ENCODE measurements at places on chromosomes 5 and 9.

GRCh38 chr9:89444274-89444673 lies 53.6 kb downstream of the SEMA4D start:
- DNase-seq = peak; percentile 84

- peak; percentile 90 for DNase-seq
Measured at GRCh38 chr5:139847790-139848507, 52.3 kb downstream of the PSD2 start.

- DNase-seq = no peak
Measured at GRCh38 chr9:126117631-126118030, 209.0 kb upstream of the MVB12B start.

DNA sequence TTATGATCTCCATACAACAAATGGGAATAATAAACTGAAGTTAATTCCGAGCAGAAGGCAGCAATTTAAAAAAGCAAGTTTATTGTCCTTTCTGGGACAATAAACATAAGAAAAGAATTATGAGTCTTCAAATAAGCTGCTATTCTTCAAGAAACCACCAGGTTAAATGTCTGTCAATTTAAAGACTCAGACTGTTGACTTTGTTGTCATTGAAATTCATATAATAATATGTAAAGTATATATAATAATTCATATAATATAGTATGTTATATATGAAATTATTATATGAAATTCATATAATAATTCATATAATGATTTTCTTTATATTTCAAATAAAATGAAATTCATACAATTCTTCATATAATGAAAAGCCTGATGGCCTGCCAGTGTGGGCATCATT lies 497.5 kb upstream of the RGMB start:
- no peak for DNase-seq

DNA sequence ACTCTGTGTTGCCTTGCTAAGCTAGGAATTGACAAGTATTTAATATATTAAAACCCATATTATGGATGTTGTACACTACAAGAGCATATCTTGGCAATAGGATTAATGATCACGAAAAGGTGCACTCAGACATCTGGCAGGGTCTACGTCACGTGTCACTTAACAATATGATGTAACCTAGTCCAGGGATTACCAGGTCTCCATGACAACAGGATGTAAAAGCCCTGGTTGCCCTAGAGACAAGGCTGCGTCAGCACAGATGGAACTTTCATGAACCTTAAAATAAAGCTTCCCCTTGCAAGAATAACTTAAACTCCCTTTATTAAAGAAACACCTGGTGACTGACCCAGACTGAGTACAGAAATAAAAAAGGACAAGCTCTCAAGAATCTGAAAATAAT lies 717.8 kb downstream of the CDH18 start:
- no peak for DNase-seq

GRCh38 chr9:136614372-136614922 lies 48.3 kb upstream of the EGFL7 start:
- no peak for DNase-seq

DNA sequence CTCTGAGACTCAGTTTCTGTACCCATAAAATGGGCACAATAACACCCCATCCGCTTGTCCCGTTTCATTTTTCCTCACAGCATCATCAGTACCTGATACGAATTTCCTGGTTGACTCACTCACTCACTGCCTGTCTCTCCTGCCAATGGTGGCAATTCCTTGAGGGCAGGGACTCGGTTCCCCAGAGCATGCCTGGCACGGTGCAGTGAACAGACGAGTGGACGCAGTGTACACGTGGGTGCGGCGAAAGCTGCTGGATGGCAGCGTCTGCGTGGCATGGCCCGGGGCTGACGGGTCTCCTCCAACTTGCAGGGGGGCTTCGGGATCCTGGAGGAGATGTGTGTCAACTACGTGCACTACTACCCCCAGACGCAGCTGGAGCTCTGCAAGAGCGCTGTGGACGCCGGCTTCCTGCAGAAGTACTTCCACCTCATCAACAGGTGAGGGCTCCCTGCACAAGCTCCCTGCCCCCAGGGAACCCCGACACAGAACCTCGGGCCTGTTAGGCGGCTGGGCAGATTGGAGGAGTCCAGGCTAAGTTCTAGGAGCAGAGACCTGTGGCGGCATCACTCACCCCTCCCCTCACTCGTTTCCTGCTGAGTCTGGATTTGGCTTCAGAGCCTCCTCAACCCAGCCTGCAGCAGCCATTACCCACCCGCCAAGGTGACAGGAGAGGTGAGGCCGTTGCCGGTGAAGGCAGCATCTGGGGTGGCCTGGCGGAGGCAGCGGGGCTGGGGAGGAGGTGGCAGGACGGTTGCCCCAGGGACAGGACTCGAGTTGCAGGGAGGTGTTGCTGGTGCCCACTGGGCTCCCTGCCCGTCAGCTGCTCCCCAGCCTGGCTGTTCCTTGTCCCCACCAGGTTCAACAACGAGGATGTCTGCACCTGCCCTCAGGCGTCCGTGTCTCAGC lies 20.3 kb downstream of the DBH start:
- peak; percentile 72 for DNase-seq

- no peak for DNase-seq
Measured at GRCh38 chr9:127066060-127066850, 56.2 kb downstream of the ANGPTL2 start.

GRCh38 chr5:60210810-60211209 lies 317.3 kb upstream of the PDE4D start:
- DNase-seq = no peak

DNA sequence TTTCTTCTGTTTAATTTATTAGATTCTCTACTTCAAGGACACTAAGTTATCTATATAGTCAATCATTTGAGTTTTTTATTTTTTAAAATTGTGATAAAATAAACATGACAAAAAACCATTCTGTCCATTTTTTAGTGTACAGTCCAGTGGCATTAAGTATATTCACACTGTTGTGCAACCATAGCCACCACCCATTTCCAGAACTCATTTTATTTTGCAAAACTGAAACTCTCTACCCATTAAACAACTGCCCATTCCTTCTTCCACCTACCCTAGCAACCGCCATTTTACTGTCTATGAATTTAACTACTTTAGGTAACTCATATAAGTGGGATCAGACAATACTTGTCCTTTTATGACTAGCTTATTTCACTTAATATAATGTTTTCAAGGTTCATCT lies 275.6 kb downstream of the SH3GL2 start:
- DNase-seq = no peak

- no peak for DNase-seq
Measured at GRCh38 chr9:69172895-69173294, 1.2 kb upstream of the TJP2 start.

- DNase-seq = peak; percentile 74
Measured at GRCh38 chr9:74770508-74771261, 117.0 kb downstream of the TRPM6 start.

DNA sequence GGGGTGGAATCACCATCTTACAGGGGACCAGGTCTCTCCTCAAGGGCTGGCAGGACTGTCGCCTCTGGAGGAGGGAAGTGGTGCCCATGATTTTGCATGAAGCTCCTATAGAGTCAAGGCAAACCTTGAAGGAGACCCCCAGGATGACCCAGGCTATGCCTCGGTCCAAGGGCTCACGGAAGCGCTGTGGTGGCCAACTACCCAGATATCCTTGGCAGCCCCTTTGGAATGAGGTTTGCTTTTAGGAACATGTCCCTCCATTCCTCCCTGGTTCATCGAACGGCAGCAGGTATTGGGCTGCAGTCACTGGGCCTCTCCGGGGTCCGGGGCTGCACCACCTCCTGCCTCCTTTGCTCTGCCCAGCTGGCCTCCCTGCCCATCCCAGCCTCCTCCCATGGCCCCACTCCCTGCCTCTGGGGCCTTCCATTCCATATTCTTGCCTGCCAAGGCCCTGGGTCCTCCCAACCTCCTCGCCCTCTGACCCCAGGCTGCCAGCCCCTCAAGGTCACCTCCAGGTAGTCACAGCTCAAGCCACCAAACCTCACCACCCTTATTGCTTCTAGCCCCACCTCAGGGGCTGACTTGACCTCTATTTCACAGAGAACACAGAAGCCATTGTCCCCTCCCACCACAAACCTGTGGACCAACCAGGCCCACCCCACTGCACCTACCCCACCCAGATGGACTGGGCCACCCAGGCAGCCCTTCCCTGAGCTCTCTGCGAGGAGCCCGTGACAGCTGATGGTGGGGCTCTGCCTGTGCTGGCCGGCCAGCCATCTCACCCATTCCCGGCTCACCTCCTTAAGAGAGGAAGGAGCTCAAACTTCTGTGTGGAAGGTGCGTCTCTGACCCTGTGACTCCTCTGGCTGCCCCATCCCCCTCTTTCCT lies 3.6 kb upstream of the IL3 start:
- no peak for DNase-seq

- no peak for DNase-seq
Measured at GRCh38 chr9:109956717-109957440, 176.9 kb downstream of the PALM2AKAP2 start.

- no peak for DNase-seq
Measured at GRCh38 chr5:78537821-78538220, 110.8 kb downstream of the LHFPL2 start.

GRCh38 chr5:14790911-14791310 lies 80.7 kb downstream of the ANKH start:
- no peak for DNase-seq

GRCh38 chr9:106922026-106922425 lies 59.1 kb downstream of the ZNF462 start:
- no peak for DNase-seq

DNA sequence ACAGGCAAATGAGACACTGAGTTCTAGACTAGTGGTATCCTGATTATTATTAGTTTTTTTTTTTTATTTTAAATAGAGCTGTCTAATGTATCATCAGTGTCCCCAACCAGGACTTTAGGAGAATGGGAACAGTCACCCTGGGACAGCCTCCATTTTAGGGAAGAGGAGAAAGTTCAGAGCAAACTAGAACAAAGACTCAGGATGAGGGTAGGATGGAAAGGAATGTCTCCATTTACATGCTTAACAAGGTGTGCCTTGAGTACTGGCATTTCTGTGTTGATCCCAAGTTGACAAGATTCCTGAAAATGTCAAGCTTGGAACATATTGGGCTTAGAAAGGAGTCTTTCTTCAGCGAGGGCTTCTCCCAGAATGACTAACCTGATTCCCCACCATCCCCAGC lies 223.5 kb downstream of the ARRDC3 start:
- no peak for DNase-seq

DNA sequence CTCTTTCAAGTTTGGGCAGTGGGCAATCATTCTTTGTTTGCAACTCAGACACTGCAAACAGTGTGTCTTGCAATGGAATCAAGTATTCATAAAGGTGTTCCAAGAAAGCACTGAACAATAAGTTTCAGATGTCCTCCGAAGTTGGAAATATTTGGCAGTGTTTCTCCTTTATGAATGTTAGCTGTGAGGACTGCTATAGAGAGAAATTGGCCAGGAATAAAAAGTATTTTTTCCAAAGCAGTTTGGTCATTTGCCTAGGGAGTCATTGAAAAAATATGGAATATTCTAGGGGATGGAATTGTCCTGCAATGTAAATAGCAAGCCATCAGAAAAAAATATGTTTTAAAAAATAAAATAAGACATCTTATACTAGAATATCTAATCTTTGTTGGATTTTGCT lies 688.6 kb upstream of the SEMA6A start:
- no peak for DNase-seq

DNA sequence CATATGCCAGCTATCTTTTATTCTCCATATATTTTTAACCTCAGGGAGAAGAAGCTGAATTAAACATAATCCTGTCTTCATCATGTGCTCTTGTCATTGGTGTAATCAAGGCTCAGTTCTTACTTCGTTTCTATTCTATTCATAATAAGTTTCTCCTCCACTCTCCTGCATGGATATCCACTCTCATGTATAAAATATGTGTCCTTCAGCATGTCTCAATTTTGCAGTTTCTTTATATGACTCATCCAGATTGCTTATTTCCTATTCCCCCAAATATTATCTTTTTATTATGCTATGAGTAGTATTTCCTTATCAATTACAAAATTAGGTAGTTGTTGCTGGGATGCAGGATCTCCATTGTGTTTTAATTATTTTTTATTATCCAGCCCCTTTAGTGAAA lies 643.7 kb upstream of the ACO1 start:
- DNase-seq = no peak

GRCh38 chr9:13548535-13548934 lies 269.0 kb upstream of the MPDZ start:
- DNase-seq = no peak

GRCh38 chr9:89160806-89161205 lies 17.8 kb downstream of the SHC3 start:
- DNase-seq = no peak

- DNase-seq = no peak
Measured at GRCh38 chr9:93297659-93298497, 113.9 kb downstream of the WNK2 start.

DNA sequence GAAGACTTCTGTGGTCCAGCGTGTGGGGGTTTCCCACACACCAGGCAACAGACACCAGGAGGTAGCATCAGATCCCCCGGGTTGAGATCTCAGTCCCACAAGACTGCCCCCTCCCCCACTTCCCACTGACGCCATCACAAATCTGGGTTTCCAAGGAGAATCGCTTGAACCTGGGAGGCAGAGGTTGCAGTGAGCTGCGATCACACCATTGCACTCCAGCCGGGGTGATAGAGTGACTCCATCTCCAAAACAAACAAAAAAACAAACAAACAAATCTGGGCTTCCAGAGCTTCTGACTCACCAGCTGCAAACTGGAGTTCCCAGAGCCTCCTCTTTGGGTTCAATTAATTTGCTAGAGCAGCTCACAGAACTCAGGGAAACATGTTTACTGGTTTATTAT lies 4.7 kb upstream of the GBGT1 start:
- no peak for DNase-seq

DNA sequence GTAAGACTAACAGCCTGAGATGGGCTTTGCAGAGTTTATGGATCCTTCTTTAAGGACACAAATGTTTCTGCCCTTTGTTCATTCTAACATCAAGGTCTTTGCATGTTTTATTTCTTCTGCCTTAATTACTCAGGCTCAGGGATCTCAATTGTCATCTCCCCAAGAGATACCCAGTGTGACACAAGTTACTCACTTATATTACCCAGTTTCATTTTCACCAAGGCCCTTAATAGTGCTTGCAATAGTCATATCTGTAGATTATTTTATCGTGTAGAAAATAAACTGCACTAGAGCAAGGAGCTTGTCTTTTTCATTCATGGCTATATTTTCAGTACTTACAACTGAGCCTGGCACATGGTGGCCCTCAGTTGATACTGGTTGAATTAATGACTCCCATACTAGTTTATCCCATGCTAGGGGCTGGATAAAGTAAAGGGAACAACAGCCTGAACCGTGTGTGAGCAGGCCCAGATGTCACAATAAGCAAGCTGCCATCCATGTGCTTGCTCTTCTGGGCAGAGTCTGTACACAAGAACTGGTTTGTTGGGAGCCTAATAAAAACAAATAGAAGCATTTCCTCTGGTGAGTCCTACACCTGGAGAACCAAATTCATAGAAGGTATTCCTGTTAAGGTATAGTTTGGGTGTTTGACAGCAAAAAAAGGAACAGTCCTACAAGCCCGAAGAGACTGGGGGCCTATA lies 112.5 kb upstream of the CD180 start:
- DNase-seq = no peak
